Stimulated activated naive B cell treated with anti-CD40 and anti-IgM and Interleukin-4, amounts not matched to agents 10 μg/mL and 1 μg/mL and 100 μg/mL, for 72 hours (primary cell): ENCODE measurements at places on chromosomes 1 and 21.
A peak's percentile ranks its signal among the peaks of the same experiment; 100 is the strongest.

DNA sequence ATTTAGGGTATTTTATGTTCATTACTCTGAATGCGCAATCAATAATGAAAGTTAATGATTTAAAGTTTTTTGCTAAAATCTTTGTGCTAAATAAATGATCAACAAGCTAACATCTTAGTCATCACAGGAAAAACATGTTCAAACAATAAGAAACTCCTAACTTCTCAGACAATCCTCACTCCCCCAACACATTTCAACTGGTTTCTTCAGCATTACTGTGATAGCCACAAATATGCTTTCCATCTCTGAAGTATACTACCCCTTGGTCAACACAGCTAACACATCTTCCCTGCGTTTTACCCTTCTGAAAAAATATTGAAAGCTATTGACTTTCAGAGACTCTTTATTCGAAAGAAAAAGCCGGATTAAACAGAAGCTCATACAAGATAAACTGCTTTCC is 85.8 kb downstream of the ZNF644 start:
- DNase-seq = no peak

DNA sequence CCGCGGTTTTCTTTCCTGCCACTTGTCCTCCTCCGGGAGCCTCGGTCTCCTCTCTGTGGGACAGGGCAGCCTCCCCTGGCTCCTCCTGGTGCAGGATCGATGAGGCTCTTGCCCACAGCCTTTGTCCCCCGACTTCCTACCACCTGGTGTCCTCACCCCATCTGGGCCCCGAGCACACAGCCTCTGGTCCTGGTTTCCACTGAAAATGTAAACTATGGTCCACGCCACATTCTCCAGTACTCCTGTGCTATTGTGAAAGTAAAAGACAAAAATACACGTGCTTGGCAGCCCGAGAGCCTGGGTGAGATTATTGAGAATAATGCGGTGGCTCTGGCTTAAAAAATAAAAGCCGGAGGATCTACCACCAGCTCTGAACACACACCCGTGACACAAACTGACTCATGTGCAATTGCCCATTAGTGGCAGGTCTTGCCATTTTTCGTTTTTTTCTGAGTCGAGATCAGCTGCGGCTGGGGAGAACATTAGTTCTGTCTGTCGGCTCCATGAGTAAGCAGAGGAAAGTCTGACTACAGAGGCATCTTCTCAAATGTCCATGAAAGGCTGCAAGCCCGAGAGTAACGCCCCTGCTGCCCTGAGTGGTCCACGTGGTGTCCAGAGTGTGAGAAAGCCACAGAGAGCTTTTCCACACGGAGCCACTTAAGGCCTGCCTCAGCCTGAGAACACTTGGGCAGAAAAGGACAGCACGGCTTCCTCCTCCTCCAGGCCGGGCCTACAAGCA is 5.7 kb upstream of the COL6A2 start:
- no peak for DNase-seq

DNA sequence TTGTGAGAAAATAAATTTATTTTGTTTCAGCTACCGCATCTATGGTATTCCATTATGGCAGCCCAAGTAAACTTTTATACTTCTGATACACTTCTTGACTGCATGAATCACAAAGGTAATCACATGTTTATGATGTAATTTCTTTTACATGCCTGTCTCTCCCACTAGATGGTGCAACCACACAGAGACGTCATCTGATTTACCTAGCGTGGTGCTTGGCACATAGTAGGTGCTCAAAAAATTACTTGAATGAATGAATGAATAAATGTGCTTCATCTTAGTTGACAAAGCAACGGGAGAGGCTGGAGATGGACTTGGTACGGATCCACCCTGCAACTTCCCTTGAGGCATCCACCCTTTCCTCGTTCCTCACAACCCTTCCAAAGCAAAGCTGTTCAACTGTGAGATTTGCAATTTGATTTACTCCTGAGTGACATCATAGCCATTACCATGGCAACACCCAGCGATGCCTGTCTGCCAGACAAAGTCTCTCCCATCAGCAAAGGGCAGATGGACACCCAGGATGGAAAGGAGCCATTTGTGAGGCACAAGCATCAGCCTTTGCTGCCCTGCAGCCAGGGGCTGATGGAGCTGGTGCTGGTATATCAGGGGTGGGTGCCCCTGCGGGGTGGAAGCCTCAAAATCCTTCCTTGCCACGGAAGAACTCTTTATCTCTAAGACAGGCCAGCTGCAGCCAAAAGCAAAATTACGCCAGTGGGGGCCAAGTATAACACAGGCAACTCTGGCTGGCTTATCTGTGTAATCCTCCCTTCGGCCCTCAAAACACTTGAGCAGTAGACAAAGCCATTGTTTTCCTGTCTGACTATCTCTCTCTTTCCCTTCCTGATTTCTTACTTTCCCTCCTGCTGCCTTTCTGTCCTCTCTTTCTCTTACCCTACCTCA is 18.9 kb upstream of the VWA5B1 start:
- DNase-seq = no peak

DNA sequence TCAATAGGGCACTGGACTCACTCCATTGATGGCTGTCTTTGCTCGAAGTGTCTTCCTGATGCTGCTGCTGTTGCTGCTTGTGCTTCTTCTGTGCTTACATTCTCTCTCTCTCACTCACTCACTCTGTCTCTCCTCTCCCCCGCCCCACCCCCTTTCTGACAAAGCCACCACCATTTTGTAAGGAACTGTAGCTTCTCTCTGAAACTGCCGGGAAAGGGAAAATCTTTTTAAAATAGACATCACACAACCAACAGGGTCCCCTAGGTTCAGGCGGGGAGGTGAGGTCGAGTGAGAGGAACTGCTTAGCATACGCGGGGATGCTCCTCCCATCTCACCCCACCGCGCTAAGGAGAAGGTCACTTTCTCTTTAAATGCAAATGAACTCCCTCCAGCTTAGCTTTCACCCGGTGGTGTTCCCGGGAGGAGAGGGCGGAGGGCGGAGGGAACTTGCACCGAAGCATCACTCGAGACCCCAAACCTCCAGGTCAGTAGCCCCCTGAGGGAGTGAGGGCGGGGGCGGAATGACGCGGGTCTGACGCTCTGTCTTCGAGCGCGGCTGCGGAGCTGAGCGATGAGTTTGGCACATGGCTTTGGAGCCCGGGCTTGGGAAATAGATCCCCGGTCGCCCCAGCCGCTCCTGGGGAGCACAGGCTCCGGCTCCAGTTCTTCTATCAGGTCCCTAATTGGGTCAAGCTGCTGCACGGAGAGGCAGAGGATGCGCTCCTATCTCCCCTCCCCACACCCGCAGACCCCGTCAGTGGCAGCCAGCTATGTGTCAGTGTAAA is at the start of gene CCDC28B:
TSS of gene CCDC28B (plus strand) at position 370 of the 785 bp plus-strand sequence. CDS start 1,341 bp downstream, outside the sequence.
- peak; percentile 77 for DNase-seq

- DNase-seq = no peak
Measured at GRCh38 chr1:94783342-94784189, 36.6 kb upstream of the SLC44A3 start.

- DNase-seq = no peak
Measured at GRCh38 chr1:178869119-178869697, 1.7 kb downstream of the ANGPTL1 start.

DNA sequence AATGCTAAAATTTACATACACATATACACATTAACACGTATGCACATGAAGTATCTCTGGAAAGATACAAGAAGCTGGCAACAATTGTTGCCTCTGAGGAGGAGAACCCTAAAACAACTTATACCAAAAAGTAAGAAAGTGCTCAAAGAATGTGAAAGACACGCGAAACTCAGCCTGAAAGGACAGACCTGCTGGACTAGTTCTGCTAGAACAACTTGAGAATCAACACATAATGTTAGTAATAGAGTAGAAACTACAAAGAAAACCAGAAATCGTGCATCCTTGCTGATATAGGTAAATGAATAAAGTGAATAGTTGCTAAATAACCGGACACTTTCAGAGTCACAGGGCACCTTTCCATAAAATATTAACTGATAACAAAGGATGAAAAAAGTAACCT is 242.5 kb downstream of the RERE start:
- DNase-seq = no peak

DNA sequence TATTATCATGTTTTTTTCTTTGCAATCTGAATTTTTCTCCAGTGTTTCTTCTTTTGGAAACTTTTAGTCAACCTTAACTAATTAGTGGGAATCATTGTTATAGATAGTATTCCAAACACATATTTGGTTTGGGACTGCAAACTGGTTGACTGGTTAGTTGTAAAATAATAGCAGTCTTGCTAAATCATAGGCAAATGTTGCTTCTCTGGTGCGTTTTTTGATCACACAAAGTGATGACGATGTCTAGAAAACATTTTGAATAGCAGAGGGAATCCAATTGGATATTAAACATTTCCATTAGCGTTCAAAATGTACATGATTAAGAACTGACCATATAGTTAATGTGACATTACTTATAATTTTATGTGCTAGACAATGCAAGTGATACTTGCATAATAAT is 4.5 kb downstream of the DNAJB4 start:
- DNase-seq = no peak
